RWPE2 (cell line): ENCODE measurements at places on chromosomes 3 and 15.

DNA sequence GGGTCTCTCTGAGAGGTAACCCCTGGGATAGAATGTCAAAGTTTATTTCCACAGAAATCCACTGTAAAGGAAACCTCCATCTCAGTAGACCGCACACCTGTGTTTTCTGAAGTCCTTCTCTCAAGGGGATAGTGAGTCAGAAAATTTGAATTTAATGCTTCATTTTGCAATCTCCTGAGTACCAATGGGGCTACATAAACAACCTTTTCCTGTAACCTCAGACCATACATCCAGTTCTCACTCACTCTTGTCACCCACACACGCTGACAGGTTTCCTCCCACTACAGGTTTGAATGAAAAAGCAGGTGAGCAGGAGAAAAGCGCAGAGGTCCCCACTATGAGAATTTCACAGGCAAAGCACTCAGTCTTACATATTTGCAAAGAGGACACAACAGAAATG lies 165.3 kb upstream of the MCTP2 start:
- DNase-seq: no peak

- no peak for DNase-seq
Measured at GRCh38 chr15:91456921-91457320, 356.9 kb downstream of the SV2B start.

GRCh38 chr3:77319711-77320110 lies 279.8 kb downstream of the ROBO2 start:
- DNase-seq: no peak

GRCh38 chr3:129560269-129560787 lies 17.4 kb downstream of the H1-8 start:
- DNase-seq: no peak

DNA sequence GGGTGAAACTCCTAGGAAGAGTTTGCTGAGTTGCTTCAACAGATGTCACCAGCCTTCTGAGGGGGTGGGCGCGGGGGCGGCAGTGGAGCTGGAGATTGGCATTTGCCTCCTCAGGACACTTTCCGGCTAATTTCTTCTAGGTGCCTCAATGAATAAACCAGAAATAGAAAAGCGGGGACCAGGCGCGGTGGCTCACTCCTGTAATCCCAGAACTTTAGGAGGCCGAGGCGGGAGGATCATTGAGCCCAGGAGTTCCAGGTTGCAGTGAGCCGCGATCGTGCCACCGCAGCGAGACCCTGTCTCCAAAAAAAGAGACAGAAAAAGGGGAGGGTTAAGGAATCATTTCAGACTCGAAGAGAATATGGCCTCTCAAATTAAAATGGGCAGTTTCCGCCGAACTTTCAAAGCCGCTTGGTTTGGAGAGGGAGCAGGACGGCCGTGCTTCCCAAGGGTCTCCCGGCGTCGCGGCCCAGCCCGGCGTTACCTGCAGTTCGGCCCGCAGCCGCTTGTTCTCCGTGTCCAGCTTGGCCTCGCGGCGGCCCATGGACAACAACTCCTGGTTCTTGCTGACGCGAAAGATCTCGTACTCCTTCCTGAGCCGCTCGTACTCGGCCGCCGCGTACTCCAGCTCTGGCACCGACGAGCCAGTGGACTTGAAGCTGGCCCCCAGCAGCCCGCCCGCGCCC lies 587 bp downstream of the NPHP3 start:
- peak; percentile 75 for DNase-seq

DNA sequence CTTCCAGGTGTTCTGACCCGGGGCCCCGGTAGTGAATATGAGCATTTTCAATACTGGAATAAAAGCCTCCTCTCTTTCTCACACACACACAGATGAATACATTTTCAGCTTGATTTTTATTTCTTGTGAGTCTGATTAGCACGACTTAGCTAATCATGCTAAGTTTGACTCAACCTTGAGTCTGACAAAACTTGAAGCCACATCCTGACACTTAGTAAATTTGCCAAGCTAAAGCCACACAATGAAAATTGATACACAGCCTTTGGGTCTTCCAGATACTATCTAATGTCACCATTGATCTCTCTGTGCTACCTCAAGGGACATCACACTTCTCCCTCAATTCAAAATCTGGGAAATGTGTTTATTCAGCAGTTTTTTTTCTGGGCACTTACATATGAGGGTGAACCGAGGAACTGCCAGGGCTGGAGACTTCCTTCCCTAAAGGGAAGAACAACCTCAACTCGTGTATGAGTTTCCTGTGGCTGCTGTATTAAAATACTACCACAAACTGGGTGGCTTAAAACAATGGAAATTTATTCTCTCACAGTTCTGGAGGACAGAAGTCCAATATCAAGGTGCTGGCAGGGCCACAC lies 18.6 kb downstream of the TMEM266 start:
- DNase-seq: no peak

GRCh38 chr3:6125520-6125919 lies 735.4 kb upstream of the GRM7 start:
- DNase-seq: no peak

- DNase-seq: no peak
Measured at GRCh38 chr15:71313806-71314205, 198.5 kb downstream of the THSD4 start.

- DNase-seq: no peak
Measured at GRCh38 chr15:67936258-67936657, 96.4 kb upstream of the RNU6-1 start.

DNA sequence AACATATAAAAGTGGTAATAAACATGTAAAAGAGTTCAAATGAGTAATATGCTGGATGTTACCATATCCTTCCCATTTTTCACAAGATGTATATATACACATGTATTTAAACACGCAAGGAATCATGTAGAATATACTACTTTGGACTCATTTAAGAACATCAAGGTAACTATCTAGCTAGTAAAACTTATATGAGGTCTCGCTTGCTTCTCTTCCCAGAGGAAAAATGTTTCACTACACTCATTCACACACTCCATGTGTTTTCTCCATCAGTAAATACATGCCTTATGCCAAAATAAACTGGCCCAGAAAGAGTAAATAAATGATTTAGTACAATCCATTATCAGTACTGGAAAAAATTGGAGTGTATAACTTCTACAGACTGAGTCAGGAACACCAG lies 229.2 kb upstream of the MME start:
- no peak for DNase-seq

DNA sequence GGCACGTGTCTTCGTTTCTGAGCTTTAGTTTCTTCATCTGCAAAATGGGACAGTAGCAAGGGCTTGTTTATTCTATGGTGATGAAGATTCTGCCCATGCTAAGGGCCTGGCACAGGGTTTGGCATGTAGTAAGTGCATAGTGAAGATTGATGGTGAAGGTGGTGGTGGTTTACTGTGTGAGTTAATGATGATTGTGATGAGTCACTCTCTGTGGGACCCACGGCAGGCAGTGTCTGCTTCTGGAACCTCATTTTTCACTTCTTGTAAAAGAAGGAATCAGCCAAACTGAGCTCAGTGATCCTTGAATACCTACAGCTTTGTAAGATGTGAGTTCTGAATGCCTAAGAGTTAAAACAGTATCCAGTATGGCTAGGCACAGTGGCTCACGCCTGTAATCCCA lies 86.2 kb upstream of the LRTM1 start:
- no peak for DNase-seq

DNA sequence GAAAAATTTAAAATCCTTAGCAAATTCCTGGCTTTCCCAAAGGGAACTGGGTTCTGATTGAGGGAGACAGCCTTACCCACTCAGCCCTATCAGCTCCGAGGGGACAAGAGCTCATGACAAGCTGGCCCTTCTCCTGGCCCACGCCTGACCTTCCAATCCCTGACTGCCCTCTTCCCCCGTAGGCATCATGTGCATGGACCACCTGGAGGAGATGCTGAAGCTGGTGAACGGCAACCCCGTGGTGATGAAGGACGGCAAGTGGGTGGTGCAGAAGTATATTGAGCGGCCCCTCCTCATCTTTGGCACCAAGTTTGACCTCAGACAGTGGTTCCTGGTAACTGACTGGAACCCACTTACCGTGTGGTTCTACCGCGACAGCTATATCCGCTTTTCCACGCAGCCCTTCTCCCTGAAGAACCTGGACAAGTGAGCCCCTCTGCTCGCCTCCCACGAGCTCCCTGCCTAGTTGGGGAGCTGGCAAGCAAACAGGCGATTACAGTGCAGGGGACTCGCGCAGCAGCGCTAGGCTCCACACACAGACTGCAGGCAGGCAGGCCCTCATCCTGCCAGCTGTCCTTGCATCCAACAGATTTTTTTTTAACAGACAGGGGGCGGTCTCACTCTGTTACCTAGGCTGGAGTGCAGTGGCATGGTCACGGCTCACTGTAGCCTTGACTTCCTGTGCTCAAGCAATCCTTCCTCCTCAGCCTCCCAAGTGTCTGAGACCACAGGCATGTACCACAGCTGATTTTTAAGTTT lies 16.8 kb downstream of the RPUSD3 start:
- DNase-seq: no peak

- peak; percentile 52 for DNase-seq
Measured at GRCh38 chr15:64877435-64877834, 34.3 kb upstream of the ANKDD1A start.

GRCh38 chr3:45946307-45946706 lies 3.0 kb downstream of the CXCR6 start:
- no peak for DNase-seq

GRCh38 chr15:39581242-39581792 lies 438 bp downstream of the THBS1 start:
- no peak for DNase-seq

- no peak for DNase-seq
Measured at GRCh38 chr15:57236561-57237300, 139.6 kb upstream of the CGNL1 start.

DNA sequence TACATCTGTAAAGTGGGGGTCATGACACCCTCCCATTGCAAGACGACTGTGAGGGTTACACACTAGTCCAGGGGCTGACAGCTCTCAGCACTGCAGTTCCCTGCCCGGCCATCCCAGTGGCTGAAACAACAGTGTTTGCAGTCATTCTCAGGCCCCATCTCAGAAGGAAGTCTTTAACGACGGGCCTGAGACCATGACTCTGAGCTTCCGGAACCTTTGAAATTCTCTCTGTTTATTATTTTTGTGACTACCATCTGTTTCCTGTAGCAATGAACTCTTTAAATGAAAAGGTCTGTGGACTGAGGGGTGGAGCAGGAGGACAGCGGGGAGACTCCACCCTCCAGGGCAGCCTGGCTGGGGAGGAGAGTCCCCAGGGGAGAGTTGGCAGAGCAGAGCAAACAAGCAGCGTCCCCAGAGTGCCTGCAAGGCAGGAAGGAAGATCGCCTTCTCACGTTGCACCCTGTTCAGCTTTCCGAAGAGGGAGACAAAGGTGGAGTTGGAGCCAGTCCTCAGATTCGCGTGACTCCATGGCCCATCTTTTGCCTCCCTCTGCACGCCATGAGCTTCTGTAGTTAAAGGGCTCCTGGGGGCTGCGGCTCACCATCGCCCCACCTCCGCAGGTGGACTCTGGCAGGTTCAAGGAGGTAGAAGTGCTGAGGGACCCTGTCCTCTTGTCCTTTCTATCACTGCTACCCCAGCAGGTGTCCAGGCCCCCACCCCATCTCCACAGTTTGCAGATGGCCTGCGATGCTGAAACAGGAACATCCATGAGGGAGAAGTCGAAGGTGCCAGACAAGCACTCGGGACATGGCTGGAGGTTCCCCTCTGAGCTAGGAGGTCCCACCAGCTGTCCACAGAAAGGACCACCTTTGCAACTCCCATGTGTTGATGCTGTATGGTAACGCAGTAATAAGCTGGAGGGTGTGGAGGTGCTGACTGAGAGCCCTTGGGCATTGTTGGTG lies 525.8 kb upstream of the PROK2 start:
- DNase-seq: no peak

GRCh38 chr3:188134079-188134478 lies 19.9 kb upstream of the LPP start:
- no peak for DNase-seq

DNA sequence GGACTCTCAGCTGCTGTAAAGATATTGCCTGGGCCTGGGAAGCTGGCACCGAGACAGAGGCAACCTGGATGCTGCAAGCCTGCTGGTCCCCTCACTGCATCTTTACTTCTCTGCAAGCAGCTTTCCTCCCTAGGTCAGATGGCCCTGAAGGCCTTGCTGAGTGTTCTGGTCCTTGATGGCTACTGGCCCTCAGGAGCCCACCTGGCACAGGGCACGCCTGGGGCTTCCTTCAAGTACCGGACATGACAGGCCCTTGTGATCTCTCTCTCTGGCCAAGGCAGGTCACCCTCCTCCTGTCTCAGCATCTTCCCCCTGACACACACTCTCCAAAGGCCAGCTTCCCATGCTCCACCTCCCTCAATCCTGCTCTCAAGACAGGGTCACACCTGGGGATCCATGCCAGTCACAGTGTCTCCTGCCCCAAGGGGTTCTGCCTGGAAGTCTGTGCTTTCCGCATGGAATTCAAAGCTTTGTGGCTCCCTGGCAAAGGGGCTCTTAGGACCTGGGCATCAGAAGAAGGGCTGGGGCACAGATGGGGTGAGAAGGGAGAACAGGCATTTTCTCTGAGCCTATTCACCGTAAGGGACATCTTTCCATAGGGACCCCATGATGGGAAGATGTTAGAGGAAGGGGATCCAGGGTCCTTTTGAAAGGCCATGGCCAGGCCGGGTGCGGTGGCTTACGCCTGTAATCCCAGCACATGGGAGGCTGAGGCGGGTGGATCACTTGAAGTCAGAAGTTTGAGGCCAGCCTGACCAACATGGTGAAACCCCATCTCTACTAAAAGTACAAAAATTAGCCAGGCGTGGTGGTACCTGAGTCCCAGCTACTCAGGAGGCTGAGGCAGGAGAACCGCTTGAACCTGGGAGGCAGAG lies 4.7 kb upstream of the PAQR5 start:
- peak; percentile 49 for DNase-seq

- DNase-seq: no peak
Measured at GRCh38 chr3:7667774-7668173, 806.9 kb downstream of the GRM7 start.

GRCh38 chr3:190830031-190830430 lies 32.5 kb downstream of the GMNC start:
- no peak for DNase-seq

- DNase-seq: no peak
Measured at GRCh38 chr15:61483599-61483998, 254.5 kb upstream of the RORA start.

DNA sequence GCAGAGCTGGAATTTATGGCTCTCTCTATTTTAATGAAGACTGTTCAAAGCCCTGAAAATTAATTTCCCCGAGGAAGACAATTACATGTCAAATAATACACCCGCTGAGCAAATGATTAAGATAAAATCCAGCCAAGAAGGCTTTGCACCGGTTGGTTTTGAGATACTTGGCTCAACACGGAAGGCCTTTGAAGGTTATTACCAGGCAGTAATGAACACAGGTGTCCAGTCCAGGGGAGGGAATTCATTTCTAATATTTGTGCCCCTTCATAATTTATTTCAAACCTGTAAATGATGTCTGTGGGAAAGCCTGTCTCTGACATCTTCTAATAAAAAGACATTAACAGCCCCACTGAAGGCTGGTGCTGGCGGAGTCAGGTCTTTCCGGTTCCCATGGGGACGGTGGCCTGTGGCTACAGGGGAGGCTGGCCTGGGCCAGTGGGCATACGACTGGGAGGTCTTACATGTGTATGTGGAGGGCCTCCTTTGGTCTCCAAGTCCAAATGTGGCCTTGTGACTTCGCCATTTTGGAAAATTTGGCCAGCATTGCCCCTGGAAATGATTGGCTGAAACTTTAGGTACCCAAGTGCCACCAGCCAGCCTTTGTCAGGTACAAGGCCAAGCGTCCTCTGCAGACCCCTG lies 49.9 kb upstream of the IQSEC1 start:
- peak; percentile 22 for DNase-seq
